Ammon's horn (tissue), 1 donor: ENCODE measurements at places on chromosomes 2 and 18.

GRCh38 chr2:150465703-150466569 is 21.5 kb downstream of the RND3 start:
- no peak for DNase-seq

GRCh38 chr18:57052173-57052572 is 94.7 kb upstream of the BOD1L2 start:
- no peak for DNase-seq

DNA sequence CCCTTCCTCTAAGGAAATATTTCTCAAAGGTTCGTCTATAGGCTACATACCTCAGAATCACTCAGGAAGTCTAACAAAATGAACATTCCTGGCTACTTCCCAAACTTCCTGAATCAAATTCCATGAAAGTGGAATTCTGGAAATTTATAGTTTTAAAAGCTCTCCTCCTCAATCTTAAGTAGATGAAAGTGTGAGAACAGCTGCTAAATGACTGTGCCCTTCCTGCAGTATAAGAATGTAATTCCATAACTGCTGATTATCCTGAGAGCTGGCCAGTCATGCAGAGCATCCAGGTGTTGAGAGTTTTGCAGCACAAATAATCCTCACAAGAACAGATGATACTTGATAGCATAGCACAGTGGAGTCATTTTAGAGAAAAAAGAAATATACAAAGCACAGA is 265.0 kb downstream of the KCNJ3 start:
- DNase-seq, result no peak

GRCh38 chr2:102438111-102438510 is 15.2 kb downstream of the IL18RAP start:
- DNase-seq, result no peak

DNA sequence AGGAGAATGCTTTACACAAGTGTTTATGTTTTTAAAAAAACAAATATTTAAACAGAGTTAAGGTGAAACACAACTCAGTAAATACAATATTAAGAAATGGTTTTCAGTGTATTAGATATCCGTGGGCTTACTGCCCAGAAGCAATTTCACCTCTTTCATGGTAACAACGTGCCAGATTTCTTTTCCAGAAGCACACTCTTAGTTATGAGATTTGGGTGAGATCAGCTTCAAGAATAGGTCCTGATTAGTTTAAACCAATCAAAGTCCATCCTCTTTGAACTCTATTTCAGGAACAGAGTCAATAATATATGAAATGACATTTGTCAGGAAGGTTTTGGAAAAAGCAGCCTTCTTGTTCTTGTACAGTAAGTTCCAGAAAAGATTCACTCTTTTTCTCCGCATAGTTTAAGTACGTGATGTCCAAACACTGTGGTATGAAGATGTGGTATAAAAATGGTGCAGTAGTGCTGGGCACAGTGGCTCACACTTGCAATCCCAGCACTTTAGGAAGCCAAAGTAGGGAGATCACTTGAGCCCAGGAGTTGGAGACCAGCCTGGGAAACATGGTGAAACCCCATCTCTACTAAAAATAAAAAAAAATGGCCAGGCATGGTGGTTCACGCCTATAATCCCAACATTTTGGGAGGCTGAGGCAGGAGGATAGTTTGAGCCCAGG is 14.7 kb downstream of the USP34 start:
- no peak for DNase-seq

DNA sequence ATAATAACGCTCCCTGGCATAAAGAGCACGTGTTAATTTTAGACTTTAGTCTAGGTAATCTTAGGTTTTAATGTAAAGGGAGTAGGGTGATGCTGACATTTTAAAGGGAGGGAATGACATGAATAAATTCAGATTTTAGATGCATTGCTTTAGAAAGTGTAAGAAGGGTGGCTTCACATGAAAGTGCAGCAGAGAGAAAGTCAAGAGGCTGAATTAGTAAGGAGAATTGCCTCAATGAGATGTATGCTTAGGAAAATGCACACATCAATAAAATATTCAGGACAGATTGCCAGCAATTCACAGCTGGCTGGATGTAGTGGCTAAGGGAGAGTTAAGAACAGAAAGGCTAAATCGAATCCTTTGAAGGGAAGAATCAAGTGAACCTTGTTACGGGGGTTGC is 165.5 kb upstream of the CDH19 start:
- DNase-seq, result no peak

DNA sequence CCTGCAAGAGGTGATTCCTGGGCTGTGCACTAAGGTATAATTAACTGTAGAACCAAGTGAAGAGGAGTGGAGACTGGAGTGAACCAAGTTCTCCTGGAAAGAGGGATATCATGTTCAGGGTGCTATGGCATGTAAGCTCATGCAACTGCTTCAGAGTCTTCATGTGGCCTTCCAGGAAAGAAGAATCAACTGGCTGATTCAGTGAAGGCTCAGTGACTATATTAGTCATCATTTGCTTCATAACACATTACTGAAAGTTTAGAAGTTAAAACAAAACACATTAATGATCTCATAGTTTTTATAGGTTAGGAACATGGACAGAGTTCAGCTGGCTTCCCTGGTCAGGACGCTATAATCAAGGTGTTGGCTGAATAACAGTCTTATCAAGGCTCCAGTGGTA is 1200.8 kb upstream of the GYPC start:
- DNase-seq, result no peak

DNA sequence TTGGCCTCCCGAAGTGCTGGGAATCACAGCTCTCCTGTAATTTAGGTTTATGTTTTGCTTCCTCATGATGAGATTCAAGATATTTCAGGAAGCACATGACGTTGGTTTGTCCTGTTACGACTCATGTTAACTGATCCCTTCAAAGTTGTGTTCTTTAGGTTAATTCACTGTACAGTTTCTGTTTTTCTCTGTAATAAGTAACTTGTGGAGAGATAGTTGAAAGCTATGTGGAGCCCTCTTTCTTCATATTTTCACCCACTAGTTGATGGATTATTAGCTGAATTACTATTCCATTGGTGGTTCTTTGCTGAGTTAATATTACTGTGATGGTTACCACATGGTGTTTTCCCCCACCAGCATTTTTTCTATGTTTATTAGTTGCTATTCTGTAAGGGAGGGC is 18.3 kb upstream of the CHCHD5 start:
- DNase-seq, result no peak

DNA sequence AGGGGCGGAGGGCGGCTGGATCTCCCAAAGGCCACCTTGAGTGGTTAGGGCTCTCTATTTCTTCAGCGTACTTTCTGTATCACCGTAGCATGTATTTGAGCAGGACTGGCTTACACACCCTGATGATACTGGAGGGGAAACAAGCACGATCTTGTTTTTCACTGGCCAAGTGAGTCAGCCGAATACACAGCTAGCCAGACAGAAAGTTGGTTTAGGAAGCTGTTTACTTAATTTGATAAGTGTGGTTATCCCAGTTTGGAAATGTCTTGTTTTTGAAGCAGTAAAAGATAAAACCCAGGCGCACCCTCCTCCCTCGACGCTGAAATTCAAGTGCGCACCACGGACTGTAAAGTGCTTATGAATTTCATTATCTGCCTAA is 582 bp downstream of the RIOK3 start:
- peak; percentile 17 for DNase-seq

DNA sequence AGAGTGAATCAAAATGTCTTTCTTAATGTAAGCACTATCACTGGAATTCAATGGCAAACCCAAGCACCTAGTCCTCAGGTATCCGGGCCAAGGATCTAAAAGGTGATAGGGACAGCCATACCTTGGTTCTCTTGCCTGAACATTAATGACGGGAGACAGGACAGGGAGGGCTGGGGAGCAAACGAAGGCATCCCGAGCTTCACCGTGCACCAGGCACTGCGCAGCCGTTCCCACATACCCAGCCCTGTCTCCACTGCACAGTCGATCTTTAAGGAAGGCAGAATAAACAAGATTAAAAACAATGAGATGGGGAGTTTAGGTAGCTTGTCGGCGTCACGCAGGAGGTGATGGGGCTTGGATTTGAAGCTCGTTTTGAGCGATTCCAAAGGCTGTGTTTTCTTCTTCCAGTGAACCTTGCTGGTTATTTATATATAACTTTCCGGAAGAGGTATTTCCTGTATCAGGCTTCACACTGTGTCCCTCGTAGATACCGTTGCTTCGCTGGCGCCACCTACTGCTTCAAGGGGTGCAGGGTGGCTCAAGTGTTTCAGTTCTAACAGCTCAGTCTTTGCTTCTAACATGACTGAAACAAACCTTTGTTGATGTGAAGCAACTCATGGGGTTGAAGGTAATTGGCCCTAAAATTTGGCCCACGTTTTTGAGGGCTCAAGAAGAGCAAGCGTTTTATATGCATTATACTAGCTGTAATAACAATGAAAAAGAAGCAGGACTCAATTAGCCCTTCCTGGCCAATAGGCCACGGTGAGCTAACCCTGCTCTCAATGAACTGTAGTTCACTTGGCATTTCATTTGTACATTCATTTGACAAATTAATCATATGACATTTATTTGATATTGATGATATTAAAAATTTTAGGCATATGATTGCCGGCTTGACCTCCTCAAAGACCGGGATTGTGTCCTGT is 77.4 kb downstream of the DCDC2C start:
- DNase-seq, result peak; percentile 49

- no peak for DNase-seq
Observed at GRCh38 chr2:191831410-191831994, 15.4 kb downstream of the CAVIN2 start.

DNA sequence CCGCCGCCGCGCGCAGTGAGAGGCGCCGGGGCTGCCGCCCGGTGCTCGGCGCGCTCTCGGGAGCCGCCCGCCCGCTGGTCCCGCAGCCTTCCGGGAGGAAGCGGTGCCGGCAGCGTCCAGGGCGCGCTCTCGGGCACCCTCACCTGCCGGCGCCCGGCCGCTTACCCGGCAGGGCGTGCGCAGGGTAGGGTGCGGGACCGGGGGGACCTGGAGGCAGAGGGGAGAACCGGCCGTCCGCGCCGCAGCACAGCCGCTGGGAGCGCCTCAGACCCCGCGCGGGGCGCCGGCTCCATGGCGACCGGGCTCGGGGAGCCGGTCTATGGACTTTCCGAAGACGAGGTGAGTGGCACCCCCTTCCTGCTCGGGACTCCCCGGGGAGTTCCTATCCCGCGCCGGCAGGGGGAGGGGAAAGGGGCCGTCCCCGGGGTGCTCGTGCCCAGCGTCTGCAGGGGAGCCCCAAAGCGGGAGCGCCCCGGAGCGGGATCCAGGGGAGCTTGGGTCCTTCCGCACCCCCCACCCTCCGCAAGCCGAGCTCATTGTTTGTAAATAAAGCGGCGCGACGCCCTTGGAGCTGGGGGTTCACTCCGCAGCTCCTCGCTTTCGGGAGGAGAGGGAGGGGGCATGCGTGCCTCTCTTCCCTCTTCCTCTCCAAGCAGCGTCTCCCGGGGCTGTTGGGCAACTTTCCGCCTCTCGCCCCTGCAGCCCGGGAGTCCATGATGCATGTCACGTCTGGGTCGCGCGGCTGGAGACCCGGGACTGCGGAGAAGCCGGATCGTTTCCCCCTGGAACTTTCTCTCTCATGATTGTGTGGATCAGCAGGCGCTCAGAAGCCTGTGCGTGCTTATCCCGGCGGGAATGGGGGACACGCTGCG is 580 bp downstream of the NEDD4L start:
- peak; percentile 63 for DNase-seq

- DNase-seq, result no peak
Observed at GRCh38 chr18:75782826-75783225, 355.3 kb upstream of the SMIM21 start.

- DNase-seq, result no peak
Observed at GRCh38 chr18:41150316-41150715, 804.7 kb upstream of the PIK3C3 start.

GRCh38 chr2:106798826-106799552 is 87.0 kb downstream of the ST6GAL2 start:
- DNase-seq, result no peak

GRCh38 chr18:28890791-28891190 is 713.9 kb upstream of the CDH2 start:
- DNase-seq, result no peak

DNA sequence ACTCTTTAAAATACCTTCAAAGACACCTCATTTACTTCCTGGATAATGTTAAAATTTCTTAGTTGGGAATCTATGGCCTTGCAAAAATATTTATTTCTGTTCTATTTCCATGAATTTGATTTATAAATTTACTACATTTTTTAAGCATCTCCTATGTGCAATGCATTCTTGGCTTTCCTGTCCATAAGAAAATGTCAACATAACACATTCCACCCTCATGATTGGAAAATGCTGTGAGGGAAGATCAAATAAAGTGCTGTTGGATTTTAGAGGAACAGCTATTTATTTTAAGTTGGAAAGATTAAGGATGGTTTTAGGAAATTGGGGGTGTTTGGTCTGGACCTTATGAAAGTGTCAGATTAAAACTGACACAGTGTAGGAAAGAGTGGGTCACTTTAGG is 45.4 kb upstream of the MC4R start:
- DNase-seq, result no peak

DNA sequence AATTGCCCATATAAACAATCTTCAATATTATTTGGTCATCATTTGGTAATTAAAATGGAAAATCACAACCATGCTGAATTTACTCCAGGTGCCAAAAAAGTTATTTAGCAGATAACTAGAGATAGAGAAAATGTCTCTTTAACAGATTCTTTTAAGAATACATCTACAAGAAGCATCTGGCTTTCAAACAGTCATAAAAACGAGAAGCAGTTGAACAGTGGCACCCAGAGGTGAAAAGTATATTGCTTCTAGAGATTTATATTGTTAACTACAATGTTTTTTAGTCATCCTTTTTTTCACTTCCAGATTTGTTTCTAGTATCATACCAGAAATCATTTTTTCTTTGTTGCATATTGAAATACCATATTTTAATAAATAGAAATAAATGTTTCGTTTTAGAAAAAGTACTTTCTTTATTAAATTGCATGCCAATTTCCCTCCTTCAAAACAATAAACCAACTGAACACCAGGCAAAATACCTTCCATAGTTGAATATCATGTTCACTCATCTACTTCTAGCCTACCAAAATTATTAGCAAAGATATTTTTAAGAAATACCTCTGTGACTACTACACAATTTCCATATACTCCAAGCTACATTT is 65.4 kb upstream of the HNRNPA3 start:
- peak; percentile 69 for DNase-seq

DNA sequence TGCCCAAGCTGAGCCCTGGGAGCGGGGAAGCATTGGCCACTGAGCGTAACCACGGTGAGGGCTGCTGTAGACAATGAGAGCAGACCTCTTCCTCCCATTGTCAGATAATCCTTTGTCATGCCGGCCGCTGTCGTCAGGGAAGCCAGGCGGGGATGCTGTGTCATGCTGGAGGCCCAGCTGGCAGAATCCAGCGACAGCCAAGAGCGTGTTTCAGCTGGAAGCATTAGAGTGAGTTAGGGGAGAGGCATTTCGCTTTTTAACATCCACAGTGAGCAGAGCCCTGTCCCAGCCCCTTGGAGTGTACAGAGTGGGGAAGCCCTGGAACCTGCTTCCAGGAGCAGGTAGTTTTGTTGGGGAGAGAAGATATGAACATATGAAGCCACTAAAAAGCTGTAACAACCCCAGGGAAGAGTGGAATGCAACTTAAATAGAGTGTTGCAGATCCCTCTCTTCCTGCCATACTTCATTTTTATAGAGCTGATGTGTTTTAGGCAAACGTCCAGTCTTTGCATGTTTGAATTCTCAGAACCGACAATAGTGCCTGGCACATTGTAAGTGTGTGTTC is 7.0 kb downstream of the CTIF start:
- DNase-seq, result peak; percentile 94

GRCh38 chr18:44039826-44040225 is 640.9 kb upstream of the SETBP1 start:
- no peak for DNase-seq

GRCh38 chr2:240401308-240401707 is 34.2 kb upstream of the GPC1 start:
- no peak for DNase-seq
